ENCODE measurements at places on chromosomes 2 and 18.

GRCh38 chr2:148546270-148546669 lies 98.3 kb upstream of the EPC2 start:
- DNase-seq, result no peak

GRCh38 chr18:64993695-64994094 lies 757.1 kb upstream of the CDH7 start:
- no peak for DNase-seq

DNA sequence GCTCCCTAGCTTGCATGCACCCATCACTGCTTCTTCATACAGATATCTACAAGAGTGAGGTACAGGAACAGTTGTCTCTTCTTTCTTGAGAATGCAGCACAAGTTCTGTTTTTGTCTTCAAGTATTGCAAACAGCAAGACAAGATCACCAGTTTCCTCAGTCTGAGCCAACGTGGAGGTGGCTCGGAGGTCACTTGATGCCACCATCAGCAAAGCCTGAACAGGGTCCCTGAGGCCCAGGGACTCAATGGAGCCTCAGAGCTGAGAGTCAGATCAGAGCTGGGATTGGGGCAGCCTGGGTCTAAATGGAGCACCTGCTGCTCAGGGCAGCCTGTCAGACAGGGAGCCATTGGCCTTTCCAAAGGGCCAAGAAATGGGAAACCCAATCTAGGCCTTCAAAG lies 290.7 kb upstream of the ID2 start:
- DNase-seq, result no peak

DNA sequence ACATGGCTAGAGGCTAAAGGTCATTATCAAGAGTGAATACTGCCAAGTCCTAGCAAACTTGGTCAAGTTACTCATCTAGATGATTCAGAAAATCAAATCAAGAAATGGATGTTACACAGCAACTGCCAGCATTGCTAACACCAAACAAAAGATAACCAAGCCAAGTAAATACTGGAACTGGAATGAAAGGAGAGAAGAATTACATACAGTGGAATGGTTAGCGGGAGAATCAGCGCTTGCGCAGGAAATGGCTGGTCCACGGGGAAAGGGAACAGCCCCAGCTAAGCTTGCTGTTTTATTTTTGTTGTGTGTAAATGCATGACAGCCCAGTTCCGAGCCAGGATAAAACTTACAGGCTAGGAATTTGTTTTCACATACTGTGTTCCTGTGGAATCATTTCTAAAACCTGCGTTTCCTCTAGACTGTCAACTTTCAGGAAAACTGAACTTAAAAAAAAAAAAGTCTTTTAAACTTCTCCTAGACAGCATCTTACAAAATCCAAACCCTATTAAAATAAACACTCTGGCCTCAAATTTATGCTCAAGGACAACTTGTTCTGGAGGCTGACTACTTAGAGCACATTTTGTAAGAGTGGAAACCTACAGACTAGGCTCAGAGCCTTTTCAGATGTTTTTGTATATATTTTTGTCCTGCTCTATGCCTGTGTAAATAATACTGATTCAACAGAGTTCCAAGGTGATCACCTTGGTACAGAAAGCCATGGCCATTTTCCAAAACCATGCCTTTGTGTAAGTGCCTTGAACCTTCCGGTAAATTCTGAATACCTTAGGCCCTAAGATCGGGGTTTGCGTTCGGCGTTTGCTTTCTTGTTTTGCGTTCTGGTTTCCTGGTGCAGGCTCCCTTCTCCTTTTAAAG lies 30.7 kb upstream of the TXNDC2 start:
- no peak for DNase-seq

DNA sequence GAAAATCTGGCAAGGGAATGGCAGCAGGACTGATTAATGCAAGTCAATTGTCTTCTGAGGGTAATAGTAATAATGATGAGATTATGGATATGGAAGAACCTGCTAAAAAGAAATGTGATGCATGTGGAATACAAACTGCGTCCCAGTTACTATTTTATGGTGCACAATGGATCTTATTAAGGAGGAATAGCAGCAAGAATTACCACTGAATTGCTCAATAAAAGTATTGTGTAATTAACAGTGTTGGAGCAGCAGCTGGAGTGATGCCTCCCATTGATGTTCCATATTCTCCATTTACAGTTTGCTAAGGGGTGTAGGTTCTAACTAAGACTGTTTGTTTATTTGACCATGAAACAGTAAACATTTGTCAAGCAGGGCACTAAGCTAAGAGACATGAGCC lies 167.9 kb downstream of the HRH4 start:
- no peak for DNase-seq

DNA sequence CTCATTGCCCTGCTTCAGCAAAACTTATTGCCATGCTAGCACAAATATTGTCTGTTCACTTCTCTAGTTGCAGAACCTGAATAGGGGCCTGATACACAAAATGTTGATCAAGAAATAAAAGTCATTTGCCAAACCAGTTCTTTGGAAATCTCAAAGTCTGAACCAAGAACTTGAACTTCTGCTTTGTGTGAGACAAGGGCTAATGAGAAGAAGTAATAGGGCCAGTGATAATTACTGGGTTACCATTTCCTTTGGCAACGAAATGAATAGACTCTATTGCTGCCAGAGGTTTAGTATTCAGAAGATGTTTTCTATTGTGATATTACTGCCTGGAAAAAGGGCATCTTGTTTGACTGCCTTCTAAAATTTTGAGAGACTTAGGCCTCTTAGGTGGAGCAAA lies 35.0 kb downstream of the TMEFF2 start:
- DNase-seq, result no peak

All from stimulated activated CD8-positive, alpha-beta memory T cell treated with anti-CD3 and anti-CD28 coated beads, Interleukin-4, amount 100 ng/mL, for 1 hour (primary cell).